ENCODE measurements at places on chromosomes 4 and X.

DNA sequence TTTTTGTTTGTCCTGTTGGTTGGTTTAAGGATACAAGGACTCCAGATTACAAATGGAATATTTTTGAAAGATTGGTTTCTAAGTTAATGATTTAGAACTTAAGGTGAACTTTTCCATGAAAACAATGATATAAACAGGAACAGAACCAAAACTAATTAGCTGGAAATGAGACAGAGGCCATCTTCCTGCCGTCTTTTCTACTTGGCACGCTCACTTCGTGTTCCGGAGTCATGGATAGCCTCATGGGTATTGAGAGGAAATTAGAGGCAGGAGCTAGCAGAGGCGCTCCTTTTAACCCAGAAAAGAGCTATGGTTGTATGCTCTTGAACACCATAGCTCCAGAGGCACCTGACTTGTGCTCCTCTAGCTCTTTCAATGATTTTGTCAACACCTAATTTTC lies 2.4 kb downstream of the FAM241A start:
- peak; percentile 21 for DNase-seq

GRCh38 chr4:23134331-23134730 lies 441.6 kb downstream of the GBA3 start:
- DNase-seq, result no peak

DNA sequence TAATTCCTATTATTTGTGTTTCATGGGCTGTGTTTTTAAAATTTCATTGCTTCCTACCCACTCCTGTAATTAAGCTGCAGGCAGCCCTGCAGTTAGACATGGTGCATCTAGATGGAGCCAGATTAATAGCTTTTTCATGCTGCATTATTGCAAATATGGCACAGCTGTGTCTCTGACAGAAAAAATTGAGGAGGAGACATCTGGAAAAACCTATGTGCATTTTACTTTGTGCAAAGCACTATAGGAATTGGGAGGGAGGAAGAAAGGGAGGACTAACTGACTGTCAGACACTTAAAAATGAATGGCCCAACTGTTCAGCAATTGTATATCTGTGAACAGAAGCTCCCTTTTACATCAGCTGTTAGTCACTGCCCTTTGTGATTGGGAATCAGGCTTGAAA lies 8.1 kb upstream of the RPGR start:
- DNase-seq, result no peak

GRCh38 chr4:3287271-3287971 lies 5.4 kb upstream of the RGS12 start:
- no peak for DNase-seq

DNA sequence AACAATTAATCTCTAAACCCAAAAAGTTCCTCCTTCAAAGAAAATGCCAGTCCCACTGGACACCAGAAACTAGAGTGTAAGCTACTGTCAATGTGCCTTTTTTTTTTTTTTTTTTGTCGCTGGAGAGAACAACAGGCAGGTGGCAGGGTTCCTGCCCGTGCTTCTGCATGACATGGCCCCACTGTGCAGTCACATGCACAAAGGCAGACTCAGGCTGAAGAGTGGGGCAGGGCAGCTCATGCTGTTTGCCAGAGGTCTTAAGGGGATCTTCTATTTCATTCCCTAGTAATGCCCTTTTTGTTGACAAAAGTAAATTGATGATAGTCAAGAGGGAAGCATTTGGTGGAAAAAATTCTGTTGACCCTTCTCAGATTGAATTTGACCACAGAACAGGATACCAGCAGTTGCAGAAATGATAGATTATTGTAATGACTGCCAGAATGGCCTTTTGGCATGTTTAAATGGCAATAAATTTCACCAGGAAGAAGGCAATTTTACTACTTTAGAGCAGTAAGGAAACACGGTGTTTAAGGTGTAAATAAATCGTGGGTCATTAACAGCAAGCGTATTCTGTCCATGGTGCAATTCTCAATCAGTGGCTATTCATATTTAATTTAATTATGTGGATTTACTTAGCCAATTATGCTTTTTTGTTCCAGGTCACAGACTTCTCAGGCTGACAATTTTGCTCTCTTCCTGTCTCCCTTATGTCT lies 80.9 kb downstream of the NKX6-1 start:
- no peak for DNase-seq

GRCh38 chr4:37540486-37540885 lies 145.7 kb downstream of the RELL1 start:
- no peak for DNase-seq

GRCh38 chrX:67619253-67619652 lies 75.4 kb downstream of the AR start:
- peak; percentile 85 for DNase-seq

DNA sequence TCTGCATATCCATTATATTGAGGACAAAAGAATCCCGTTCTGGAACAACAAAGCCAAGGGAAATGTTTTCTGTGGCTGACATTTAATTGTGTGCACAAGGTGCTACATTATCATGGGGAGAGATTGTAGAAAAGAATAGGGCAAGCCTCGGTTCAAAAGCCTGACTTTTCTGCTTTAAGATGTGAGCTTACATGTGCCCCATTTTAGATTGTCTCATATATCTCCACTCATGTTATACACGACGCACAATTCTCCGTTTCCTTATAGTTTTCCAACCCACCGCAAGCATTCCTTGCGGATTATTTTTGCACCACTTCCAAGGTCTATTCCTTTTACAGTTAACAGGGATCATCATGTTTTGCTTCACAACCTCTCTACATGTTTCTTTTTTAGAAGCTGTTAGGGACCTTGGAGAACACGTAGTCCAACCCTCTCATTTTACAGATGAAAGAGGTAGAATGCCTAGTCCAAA lies 99.6 kb upstream of the MAML3 start:
- DNase-seq, result no peak

GRCh38 chrX:153596981-153597750 lies 1.8 kb downstream of the CCNQ start:
- no peak for DNase-seq

GRCh38 chr4:174209341-174209740 lies 74.1 kb downstream of the FBXO8 start:
- no peak for DNase-seq

GRCh38 chr4:139973015-139973414 lies 181.0 kb downstream of the MAML3 start:
- DNase-seq, result no peak

DNA sequence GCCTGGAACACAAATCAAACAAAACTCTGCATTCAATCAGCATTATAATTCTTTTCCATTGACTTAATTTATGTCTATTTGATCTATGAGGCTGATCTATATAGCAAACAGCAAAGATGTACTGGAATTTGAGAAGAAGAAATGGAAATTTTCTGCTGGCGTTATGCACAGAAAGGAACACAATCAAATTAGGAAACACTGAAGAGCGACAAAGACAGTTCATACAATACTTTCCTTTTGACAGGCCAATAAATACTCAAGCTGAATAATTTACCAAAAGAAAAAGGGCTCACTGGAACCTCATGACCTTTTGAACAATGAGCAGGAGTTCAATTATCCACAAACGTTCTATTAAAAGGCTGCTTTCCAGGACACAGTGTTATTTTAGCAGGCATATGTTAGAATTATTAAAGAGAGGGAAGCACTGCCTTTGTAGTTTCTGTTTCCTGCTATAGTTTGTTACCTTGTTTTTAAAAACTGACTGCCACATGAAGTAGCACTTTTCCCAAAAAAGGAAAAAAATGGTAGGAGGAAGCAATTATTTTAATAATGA lies 8.1 kb downstream of the PDHA2 start:
- no peak for DNase-seq

GRCh38 chr4:104625706-104626105 lies 131.0 kb upstream of the CXXC4 start:
- no peak for DNase-seq

- DNase-seq, result no peak
These were observed 34.3 kb downstream of the ZNF185 start for GRCh38 chrX:152932144-152932543.

- DNase-seq, result no peak
These were observed 44.5 kb upstream of the ZBTB33 start for GRCh38 chrX:120205816-120206753.

DNA sequence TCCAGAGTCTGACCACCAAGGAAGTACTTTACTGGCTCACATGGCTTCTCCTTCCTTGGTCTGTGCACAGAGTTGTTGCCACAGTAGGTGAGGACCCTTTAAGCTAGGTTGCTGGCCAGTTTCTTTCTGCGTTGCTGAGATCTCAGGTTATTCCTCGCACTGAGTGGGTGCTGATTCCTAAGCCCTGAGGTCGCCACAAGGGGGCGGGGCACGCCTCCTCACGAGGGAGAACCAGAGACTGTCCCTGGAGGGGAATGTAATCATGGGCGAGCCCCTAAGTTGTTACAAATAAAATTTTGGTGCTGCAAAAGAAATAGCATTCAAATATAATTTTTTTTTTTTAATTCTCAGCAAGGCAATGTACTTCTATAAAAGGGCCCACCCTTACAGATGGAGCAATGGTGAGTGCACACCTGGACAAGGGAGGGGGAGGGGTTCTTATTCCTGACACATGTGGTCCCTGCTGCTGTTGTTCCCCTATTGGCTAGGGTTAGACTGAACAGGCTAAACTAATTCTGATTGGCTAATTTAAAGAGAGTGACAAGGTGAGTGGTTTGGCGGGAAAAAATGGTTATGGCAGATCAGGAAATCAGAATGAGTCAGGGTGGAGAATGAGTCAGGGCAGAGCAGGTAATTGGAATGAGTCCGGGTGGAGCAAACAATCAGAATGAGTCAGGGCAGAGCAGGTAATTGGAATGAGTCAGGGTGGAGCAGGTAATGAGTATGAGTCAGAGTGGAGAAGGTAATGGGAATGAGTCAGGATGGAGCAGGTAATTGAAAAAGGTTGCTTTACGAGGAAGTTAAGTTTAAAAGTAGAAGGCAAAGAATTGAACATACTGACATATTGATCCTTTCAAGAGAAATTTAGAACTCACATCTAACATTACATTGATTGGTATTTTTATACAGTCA lies 107.5 kb downstream of the VSIG4 start:
- no peak for DNase-seq

- no peak for DNase-seq
These were observed 7.3 kb upstream of the MPC1L start for GRCh38 chrX:40615976-40616375.

- no peak for DNase-seq
These were observed 165.1 kb upstream of the RAI2 start for GRCh38 chrX:18026166-18026565.

- DNase-seq, result peak; percentile 73
These were observed 51.1 kb downstream of the TMEM156 start for GRCh38 chr4:38980903-38981676.

DNA sequence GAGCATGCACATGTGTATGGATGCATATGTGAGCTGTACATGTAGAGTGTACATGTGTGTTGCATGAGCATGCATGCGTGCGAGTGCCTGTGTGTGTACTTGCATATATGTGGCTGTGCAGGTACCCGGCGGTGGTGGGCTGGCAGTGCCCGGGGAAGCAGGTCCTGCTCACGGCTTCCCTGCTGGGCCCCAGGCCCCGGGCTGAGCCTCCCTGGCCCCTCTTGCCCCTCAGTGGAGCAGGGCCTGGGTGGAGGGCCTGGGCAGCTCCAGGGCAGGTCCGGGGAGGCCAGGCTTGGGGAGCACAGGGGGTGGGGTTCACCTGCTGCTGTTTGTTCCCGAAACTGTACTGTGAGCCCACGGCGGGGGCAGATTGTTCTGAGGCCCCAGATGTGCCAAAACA lies 9.4 kb downstream of the NAT8L start:
- no peak for DNase-seq

DNA sequence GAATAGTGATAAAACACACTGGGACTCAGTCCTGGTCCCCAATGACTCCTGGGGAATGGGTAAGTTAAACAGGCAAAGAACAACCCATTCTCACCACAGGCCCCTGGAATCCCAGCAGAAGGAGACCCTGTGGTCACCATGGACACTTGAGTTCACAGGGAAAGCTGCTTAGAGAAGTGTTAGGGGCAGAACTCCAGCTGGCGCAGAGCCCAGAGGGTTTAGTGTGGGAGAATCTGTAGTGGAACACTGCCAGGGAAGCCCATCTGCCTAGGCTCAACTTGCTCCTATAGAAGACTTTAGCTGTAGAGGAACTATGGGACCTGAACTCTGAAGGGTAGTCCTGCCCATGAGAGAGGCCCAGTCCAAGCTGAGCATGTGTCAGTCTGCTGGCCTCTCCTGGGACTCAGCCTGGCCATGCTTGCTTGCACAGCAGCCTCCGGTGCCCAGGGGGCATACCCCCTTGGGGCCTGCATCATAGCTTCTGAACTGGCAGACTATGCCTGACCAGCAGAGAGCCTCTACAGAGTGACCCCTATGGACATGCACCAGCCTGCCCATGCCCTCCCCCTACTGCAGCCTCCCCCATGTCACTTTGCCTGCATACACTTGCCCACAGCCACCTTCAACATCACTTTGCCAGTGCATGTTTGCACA lies 343.5 kb downstream of the IDS start:
- DNase-seq, result no peak

DNA sequence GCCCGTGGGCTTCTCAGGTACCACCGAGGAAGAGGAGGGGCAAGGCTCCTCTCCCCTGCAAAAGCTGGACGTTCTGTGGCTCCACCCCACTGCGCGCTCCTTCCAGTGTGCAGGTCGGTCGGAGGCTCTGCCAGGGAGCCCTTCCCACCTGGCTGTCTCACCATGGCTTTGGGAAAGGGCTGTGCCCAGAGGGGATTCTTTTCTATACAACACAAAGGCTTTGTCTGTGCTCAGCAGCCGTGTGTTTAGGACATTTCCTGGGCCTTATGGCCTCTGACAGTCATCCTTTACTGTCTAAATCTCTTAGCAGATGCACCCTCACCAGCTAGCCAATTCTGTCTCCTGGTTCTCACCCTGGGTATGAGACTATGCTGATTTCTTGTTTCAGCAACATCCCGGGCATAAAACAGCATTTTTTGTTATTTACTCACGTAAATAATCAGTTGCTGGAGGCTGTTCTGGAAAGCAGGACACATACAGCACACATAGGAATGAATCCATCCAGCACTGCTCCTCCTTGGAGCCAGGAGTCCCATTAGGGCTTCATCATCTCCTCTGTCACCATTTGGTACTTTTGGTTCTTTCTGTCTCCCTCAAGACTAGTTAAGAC lies 20.4 kb upstream of the ATXN3L start:
- DNase-seq, result peak; percentile 19

DNA sequence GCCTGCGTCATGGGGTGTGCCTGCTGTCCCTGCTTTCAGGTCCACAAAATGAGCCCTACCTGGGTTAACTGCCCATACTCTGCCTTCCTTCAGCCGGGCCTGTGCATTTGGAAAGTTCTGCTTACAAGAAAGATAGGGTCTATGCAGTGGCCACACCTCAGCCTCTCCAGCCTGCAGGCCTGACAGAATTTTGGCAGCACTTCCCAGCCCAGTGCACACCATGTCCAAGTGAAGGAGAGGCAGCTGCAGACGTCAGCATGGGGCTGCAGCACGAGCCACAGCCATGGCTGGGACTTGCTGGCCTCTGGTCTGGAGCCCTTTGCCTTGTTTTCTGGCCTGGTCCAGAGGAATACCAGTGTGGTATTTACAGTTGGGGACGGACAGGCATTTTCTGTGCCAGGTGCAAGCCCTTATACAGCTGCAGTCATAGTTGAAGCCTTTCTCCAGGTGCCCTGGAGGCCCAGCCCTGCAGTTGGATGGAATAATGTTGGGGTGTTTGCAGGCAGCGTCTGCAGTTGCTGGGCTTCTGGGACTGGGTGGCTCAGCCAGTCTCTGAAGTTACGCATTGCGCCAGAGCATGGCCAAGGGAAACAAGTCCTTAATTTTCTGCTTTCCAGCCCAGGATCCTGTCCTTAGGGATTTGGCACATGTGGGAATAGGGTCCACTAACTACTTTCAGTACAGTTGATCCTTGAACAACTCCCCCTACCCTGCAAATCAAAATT lies 26.2 kb downstream of the JADE1 start:
- DNase-seq, result no peak

GRCh38 chr4:796206-796605 lies 29.7 kb downstream of the CPLX1 start:
- no peak for DNase-seq

Measured in foreskin fibroblast (primary cell).